ENCODE measurements at places on chromosomes 5 and 9.
A peak's percentile ranks its signal among the peaks of the same experiment; 100 is the strongest.

- H3K27ac ChIP-seq = no peak overlapping the region
Observed at GRCh38 chr5:154885439-154885838, 27.0 kb downstream of the CNOT8 start.

DNA sequence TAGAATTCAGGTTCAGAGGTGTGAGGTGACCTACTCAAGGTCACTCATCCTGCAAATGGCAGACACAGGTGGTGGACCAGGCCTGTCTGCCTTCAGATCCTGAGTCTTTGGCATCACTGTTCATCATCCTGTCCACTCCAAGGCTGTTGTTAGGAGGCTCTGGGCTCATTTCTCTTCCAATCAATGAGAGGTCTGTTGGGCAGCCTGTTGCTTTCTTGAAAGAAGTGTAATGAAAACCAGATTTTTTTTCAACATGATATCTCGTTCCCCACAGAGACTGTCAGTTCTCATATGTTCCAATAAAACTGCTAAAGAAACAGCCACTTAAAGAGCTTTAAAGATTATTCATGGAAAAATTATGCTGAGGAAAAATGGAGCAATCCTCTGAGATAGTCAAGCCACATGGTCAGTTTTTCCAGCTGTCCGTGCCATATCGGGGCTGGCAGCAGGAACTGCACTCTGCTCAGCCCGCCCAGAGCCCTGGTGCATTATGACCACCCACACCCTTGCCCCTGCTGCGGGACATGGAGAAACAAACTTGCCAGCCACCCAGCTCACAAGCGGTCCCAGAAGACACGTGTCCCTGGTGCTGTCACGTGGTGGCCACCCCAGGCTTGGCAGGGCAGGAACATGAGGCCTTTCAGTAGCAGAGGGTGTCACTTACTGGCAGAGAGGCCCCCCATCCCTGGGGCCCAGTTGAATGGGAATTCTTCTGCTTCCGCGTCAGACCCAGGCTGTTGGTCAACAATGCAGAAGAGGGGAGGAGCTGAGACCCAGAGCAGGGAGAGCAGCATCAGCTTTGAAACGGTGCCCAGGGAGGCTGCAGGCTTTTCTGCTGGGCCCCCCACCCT is 63.7 kb upstream of the ANGPTL2 start:
- no peak for DNase-seq
- H3K27me3 ChIP-seq = no peaks in the 10 kb centered on the region
- H3K36me3 ChIP-seq = no peaks in the 10 kb centered on the region
- no peak overlapping the region for H3K4me3 ChIP-seq

- no peaks in the 10 kb centered on the region for H3K27me3 ChIP-seq
- peak overlapping the region; percentile 57 for H3K27ac ChIP-seq
- H3K4me1 ChIP-seq = no peaks in the 10 kb centered on the region
Observed at GRCh38 chr9:130122456-130122855, 49.7 kb upstream of the NCS1 start.

DNA sequence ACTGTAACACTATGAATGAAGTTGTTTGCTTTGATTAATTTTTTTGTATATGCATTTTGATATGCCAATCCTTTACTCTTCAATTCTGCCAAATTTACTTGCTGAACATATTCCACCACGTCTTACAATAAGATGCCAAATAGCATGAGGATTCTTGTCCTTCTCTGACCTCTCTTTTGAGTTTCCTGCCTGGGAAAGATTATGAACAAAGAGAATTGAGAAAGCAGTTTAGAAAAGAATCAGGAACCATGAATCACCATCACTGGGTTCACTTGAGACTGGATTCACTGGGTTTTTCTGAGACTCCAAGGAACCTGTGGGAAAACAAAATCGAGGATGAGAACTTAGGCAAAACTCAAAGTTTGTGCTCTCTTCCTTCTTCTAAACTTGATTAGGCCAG is 256.5 kb downstream of the CETN3 start:
- no peaks in the 10 kb centered on the region for H3K27me3 ChIP-seq
- H3K4me1 ChIP-seq = no peaks in the 10 kb centered on the region
- H3K4me3 ChIP-seq = no peak overlapping the region
- DNase-seq = no peak
- no peak overlapping the region for H3K27ac ChIP-seq

- no peak for DNase-seq
- no peak overlapping the region for H3K27ac ChIP-seq
- H3K27me3 ChIP-seq = no peaks in the 10 kb centered on the region
- H3K36me3 ChIP-seq = no peaks in the 10 kb centered on the region
Observed at GRCh38 chr9:134262035-134262434, 64.2 kb upstream of the RXRA start.

DNA sequence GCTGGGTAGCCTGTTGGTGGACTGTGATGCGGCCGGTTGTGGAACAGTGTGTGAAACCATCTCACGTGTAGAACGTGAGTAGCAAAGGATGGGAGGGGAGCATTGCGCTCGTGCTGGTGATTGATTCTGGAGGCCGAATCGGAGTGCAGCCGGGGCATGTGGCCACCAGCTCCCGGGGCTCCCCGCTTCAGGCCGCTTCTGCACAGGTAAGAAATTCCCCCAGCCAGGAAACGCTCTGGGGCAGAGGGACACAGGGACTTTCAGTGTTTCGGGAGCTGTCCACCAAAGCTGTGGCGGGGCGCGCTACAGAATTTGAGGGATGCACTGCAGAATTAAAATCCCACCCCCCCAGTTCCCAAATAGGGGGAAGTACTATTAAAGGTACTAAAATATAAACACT is 41.9 kb downstream of the LAMC3 start:
- no peak overlapping the region for H3K27ac ChIP-seq
- no peaks in the 10 kb centered on the region for H3K4me1 ChIP-seq
- H3K4me3 ChIP-seq = no peak overlapping the region
- no peaks in the 10 kb centered on the region for H3K27me3 ChIP-seq
- no peak for DNase-seq

GRCh38 chr5:139633295-139634027 is 14.7 kb upstream of the CXXC5 start:
- H3K4me1 ChIP-seq = peaks cover 16% of the 10 kb centered on the region
- H3K4me3 ChIP-seq = no peak overlapping the region
- no peak overlapping the region for H3K27ac ChIP-seq
- no peaks in the 10 kb centered on the region for H3K27me3 ChIP-seq
- peak; percentile 88 for DNase-seq

GRCh38 chr5:143402553-143403333 is 743 bp downstream of the NR3C1 start:
- peak overlapping the region; percentile 89 for H3K4me3 ChIP-seq
- DNase-seq = peak; percentile 84
- peaks cover 7% of the 10 kb centered on the region for H3K4me1 ChIP-seq
- no peaks in the 10 kb centered on the region for H3K27me3 ChIP-seq
- no peak overlapping the region for H3K27ac ChIP-seq
